Effector memory CD8-positive, alpha-beta T cell (primary cell): ENCODE measurements at places on chromosomes 12 and 14.

DNA sequence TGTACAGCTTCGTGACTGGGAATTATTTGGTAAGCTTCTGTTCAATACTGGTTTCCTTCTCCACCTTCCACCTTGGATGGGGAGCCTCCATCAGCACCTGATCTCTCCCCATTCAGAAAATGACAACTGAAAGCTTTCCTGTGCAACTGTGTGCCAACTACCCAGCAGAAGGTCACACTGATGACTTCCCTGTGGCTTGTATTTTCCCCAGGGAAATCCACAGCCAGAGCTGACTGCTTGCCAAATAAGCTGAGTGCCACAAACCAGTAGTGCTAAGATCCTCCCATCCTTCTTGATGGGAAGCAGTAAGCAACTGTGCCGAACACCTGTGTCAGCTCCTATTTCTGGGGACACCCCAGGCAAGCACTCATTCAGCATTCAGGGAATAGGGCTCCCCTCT is 257.2 kb upstream of the SOX5 start:
- DNase-seq = no peak

DNA sequence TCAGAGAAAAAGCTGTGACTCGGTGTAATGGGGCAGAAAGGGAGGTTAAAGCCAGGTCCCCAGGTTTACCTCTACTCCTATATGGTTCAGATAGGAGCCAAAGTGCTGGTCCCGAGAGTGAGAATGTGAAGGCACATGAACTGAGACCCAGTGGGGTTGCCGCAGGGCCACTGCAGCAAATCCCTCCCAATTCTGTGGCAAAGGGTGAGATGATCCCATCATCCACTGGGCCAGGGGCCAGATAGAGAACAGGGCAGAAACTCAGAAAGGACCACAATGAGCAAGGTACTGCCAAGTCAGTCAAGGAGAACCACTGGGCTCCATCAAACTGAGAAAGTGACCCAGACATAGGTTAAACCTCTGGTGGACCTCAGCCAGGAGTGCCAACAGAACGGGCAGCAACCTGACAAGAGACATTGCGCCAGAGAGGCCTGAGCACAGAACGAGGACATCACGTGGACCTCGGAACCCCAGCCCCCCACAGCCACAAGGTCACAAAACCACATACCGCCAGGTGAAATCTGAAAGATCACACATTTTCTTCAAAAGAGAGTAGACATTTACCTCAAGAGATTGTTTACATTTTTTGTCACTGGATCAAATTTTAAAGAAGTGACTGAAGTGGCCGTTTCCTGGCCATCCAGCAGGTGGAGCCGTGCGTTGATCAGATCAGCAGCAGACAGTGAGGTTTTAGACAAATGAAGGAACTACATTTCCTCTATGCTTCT is 20.5 kb upstream of the ITPR2 start:
- peak; percentile 66 for DNase-seq

GRCh38 chr12:121801595-121802484 is 2.0 kb upstream of the SETD1B start:
- no peak for DNase-seq

DNA sequence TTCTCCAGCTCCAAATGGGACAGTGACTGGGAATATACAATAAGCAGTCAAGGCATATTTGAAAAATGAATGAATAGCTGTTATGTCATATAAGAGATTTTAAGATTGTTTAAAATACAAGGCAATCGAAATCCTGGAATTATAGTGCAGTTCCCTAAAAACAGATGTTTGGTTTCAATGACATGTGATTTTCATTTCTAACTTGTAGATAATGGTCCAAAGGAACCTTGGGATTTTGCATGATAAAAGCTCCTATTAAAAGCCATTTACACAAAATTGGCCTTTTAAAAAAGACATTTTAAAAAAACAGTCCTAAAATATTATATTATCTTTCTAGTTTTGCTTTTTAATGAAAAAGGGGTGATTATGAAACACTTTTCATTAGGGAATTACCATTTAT is 905.1 kb downstream of the GALC start:
- no peak for DNase-seq

DNA sequence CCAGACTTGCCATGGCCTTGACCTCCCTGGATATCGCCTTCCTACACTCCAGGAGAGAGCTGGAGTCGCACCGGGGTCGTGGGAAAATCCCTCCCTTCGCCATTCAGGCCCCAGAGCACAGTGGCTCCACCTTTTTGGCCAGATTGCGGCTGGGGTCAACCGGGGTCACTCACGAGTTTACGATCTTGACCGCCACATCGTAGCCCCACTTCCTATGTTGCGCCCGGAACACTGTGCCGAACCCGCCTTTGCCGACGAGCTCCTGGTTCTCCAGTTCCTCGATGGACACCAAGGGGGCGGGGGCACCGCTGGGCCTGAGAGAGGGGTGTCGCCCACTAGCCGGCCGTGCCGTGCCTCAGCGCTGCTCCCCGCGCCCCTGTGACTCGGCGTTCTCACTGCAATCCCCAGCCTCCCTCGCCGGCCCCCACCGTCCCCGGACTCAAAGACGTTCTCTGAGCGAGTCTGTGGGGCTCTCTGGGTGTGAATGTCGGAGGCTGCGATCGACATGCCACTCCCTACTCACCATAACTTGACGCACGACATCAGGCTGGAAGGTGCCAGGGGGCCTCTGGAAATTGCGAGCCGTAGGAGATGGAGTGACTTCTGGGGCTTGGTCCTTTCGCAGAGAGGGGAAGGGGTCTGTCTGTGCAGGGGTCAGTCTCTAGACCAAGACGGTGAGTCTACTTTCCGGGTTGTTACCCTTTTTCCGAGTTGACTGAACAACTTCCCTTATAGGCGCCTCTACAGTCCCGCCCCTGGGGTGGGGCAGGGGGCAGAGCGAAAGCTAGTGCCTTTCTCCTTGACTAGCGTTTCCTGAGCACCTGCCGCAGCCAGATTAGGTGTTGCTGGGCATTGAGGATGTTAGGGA is at the start of gene RIPK3:
TSS of gene RIPK3 (minus strand) at position 708 of the 868 bp plus-strand sequence. CDS start at position 543, 165 bp downstream.
- peak; percentile 52 for DNase-seq

DNA sequence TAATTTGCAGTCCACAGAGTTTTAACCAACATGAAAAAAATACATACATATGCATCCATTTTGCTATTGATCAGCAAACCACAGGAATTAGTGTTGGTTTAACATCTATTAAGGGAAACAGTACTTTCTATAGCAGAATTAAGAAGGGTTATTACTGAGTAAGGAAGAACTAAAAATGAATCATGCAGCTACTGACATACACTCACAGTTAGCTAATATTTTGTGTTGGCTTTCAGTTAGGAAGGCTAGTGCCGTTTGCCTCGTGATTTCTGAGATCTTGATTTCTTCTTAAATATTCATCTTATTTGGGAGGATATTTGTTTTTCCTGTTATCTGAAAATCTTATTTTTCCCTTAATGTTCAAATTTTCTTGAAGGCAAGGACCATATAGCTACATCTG is 423.4 kb downstream of the NOVA1 start:
- no peak for DNase-seq

DNA sequence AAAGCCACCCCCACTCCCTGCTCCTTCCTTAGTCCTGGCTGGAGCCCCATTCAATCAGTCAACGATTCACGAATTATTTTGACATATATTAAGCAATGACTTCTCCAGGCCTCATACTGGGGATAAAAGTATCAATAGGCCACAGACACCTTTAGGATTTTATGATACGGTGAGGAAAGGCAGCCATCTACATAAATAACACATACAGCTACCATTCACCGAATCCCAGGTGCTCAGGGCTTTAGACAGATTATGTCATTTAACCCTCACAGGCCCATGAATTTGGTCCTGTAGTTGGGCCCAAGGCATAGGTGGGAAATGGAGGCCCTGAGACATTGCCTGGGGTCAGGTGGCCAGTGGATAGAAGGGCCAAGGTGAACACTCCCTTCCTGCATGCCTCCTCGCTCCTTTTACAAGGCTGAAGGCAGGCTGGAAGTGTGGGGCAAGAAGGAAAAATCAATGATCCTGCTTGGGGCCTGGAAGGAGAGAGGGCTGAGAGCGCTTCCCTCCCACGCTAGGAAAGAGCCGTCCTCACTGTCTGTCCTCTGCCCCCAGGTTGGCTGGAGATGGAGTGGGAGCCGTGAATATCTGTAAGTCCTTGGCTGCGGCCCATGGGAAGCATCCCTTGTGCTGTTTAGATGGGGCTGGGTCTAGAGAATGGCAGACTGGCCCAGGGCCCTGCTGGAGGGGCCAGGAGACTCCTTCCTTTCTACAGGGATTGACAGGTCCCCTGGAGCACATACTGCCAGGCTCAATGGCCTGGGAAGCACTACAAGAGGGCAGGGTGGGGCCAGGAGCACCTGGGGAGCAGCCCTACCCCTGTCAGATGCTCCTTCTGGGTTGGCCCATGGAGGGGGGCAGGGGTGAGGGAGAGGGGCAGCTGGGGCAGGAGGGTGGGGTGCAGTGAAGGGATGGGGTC is 14.8 kb downstream of the KRT7 start:
- no peak for DNase-seq

DNA sequence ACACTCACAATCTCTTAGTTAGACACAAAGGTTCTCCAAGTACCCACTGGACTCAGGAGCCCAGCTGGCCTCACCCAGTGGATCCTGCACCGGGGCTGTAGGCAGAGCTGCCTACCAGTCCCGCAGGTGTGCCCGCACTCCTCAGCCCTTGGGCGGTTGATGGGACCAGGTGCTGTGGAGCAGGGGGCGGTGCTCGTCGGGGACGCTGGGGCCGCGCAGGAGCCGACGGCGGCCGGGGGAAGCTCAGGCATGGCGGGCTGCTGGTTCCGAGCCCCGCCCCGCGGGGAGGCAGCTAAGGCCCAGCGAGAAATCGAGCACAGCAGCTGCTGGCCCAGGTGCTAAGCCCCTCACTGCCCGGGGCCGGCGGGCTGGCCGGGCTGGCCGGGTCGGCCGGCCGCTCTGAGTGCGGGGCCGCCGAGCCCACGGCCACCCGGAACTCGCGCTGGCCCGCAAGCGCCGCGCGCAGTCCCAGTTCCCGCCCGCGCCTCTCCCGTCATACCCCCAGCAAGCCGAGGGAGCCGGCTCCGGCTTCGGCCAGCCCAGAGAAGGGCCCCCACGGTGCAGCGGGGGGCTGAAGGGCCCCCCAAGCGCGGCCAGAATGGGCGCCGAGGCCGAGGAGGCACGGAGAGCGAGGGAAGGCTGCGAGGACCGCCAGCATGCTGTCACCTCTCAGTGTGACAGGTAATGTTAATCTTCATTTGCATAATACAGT is 506.8 kb downstream of the LRFN5 start:
- DNase-seq = no peak

- no peak for DNase-seq
These were observed 79.6 kb downstream of the PITPNM2 start for GRCh38 chr12:123071099-123071800.

DNA sequence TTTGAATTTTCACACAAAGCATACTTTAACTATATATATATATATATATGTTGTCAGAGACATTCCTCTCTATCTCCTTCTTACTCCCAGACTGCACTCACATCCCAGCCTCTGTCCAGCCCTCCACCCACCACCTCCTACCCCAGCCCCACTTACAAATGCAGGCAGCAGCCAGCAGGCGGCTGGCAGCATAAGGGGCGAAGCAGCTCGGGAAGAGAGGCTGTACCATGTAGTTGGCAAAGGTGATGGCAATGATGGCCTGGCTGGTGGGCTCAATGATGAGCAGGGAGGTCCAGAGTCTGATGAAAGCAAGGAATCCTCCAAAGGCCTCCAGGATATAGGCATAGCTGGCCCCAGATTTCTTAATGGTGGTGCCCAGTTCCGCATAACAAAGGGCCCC is 2.5 kb downstream of the SLC7A7 start:
- no peak for DNase-seq

DNA sequence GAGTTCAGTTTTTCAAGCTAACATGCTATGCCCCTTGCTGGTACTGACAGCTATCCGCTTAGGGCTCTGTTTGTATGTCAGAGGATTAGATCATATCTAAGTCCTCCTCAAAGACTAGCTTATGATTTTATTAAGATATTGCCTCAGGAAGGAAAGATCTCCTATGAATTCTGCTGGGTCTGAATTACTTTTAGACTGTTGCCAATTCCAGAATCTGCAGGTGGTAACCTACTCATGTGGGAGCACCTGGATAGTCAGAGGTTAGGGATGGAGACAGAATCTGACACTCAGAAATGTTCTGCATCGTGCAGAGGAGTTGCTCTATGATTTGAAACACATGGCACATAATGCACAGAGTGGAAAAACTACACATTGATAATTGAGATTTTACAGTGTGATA is 843.4 kb downstream of the SLC6A15 start:
- no peak for DNase-seq

GRCh38 chr12:92608151-92609091 is 94.4 kb upstream of the PLEKHG7 start:
- DNase-seq = no peak

- no peak for DNase-seq
These were observed 1562.4 kb upstream of the SEL1L start for GRCh38 chr14:83096092-83096491.

GRCh38 chr12:104320627-104321024 is 17.1 kb downstream of the EID3 start:
- no peak for DNase-seq

DNA sequence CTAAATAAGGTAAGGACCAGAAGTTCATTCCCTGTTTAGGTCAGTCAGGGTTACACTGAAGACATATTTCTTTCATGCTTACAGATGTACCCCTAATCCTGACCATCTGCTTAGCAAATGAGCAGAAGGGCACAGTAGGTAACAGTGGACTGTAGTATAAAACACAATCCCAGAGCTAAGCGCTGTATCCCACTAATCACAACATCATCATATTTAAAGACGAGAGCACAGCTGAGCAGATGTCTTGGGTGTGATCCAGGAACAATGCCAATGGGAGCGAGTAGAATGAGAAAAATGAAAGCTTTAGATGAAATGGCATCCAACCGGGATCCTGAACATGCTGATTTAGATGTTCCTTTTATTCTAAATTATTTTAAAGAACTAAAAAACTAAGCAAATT is 213.4 kb downstream of the CCER1 start:
- no peak for DNase-seq

DNA sequence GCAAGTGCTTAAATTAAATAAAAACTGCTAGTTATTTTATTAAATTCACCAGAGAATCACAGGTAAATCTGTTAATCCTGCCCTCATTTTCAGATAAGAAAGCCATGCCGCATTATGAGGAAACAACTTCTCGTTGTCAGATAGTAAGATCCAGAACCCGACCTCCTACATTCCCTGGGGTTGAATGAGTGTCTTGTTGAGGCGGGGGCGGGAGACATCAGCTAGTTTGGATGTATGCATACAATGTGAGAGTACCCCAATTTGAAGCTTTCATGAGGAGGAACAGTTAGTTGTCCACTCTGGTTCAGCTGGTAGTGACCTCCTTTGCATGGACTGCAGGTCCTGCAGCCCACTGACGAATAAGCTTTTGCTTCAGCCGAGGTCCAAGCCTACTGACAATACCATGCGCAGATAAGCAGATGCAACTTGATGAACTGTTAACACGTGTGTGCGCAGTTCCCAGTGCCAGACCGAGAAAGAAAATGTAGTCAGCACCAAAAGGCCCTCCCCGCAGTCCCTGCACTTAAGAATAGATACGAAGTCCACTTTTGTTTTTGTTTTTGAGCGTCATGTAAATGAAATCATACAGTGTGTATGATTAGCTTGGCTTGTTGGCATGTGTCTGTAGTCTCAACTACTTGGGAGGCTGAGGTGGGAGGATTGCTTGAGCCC is 34.9 kb downstream of the EVL start:
- DNase-seq = no peak
